Pericardium fibroblast (primary cell): ENCODE measurements at places on chromosomes 4 and X. TPM values are rescaled to one million over a fixed set of nuclear protein-coding genes. Genes with fewer than 3 reads are reported as not detected.

HPGD gene
- 0.43 TPM in 1 of 2 replicates, not detected in the other for total RNA-seq

UGDH gene
- 69.8 and 85.0 TPM in 2 replicates for total RNA-seq

DUSP21 gene
- total RNA-seq, result not detected in 2 replicates

TCEAL6 gene
- not detected in 2 replicates for total RNA-seq
